Activated CD4-positive, alpha-beta T cell treated with anti-CD3 and anti-CD28 coated beads, Interleukin-2, amount 50 U/mL, for 48 hours (primary cell): ENCODE measurements at places on chromosomes 3 and 15.

DNA sequence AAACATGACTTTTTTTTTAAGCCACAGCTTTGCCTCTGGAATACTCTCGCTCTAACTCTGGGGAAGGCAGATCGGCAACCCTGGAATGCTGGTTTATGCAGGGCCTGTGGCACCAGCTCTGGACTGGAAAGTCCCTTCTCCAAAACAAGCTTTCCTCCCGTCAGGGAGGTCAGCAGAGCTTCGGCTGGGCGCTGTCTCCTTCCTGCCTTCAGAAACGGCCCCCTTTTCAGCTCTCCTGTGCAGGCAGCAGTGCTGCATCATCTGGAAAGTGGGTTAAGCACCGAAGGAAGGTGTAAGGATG, 42.7 kb upstream of the SKOR1 start:
- DNase-seq: no peak

- no peak for DNase-seq
These were observed 13.8 kb upstream of the ADPGK start for GRCh38 chr15:72797338-72797689.

DNA sequence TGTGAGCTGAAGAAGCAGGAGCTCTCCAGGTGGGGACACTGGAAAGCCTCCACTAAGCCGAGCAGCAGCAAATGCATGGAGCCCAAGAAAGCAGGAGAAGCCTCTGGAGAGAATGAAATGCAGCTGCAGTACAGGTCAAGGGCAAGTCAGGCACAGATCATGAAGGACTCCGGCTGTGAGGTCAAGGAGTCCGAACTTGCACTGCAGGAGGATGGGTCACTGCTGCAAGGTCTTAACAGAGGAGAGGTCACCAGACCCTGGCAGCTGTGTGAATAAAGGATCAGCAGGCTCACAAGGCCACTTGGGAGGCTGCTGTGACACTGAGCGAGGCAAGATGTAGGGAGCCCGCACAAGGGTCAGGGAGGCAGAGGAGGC, 24.7 kb upstream of the SLC41A3 start:
- DNase-seq: no peak

- DNase-seq: peak; percentile 35
These were observed 11.5 kb downstream of the CCDC80 start for GRCh38 chr3:112629425-112629824.

GRCh38 chr3:188133219-188133618, 20.7 kb upstream of the LPP start:
- no peak for DNase-seq

GRCh38 chr3:143835312-143835711, 13.0 kb downstream of the SLC9A9 start:
- DNase-seq: peak; percentile 28

DNA sequence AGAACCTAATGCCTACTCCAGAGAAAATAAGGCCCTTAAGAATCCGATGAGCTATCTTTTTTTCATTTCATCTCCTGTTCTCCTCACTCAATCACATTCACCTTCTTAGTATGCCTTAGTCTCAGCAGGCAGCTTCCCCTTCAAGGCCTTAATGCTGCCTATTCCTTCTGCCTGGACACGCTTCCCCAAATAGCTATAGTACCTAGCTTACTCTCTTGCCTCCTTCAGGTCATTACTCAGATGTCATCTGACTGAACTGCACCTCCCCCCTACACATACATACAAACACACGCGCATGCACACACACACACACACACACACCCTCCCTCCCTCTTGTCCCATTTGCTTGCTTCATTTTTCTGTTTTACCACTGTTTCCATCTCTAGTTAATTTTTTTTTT, 191.5 kb upstream of the MLF1 start:
- DNase-seq: no peak

DNA sequence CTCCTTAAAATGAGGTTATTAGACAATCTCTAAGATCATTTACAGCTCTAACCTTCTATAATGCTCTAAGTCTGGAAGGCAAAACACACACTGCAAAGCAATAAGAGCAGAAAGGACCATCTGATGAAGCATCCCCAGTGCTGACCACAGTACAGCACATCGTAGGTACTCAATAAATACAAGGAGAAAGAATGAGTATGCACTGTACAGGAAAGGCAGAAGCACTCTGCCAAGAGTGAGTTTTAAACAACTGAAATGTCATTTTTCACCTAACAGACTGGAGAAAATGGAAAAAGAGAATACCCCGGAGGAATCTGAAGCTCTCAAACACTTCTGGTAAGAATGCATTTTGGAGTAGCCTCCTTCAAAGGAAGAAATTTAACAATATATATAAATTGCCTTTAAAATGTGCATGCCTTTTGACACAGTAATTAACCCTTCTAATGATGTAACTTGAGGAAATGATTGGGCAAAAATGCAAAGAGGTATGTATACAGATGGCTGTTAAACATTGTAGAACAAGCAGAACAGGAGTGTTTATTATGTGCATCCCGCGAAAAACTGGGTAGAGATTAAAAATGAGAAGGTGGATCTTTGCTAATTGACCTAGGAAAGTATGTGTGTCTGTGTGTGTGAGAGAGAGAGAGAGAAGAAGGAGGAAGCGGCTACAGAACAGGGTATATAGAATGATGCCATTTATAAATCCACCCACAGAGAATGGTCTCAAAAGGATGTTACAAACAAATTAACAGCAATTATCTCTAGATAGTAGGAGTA, 8.0 kb upstream of the OXTR start:
- no peak for DNase-seq

DNA sequence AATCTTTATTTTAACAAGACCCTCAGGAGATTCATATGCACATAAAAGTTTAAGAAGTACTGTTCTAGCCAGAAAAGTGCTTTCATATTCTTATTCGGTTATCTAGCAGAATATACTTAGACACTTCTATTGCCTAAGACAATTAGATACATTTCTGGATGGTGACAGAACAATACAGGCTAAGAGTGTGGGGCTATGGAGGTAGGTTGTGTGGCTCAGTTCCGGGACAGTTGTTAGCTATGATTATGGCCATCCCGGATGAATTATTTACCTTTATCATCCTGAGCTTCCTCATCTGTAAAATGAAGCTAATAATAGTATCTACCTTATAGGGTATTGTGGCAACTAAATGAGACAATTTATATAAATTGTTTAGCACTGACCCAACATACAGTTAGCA, 6.6 kb downstream of the FAM98B start:
- DNase-seq: no peak
